ENCODE measurements at places on chromosomes 1 and 21. TPM values are rescaled to one million over a fixed set of nuclear protein-coding genes. Genes with fewer than 3 reads are reported as not detected.

DNA sequence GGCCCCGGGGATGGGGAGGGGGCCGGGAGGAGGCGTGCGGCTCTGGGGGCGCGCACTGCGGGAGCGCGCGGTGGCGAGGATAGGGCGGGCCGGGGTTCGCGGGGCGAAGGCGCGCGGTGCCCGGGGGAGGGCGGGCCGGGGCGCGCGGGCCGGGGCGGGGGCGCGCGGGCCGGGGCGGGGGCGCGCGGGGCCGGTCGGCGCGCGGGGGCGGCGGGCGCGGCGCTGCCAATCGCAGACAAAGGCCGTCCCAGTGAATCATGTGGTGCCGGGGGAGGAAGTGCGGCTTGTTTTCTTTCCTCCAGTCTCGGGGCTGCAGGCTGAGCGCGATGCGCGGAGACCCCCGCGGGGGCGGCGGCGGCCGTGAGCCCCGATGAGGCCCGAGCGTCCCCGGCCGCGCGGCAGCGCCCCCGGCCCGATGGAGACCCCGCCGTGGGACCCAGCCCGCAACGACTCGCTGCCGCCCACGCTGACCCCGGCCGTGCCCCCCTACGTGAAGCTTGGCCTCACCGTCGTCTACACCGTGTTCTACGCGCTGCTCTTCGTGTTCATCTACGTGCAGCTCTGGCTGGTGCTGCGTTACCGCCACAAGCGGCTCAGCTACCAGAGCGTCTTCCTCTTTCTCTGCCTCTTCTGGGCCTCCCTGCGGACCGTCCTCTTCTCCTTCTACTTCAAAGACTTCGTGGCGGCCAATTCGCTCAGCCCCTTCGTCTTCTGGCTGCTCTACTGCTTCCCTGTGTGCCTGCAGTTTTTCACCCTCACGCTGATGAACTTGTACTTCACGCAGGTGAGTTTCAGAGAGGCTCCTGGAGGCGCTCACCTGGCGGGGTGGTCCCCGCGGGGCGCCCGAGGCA is at the start of gene GPR137B:
Gene GPR137B (plus strand): TSS at position 287 of the 851 bp plus-strand sequence. CDS start 84 bp downstream, at position 371.
- DNase-seq, result peak; percentile 47

- DNase-seq, result no peak
Measured at GRCh38 chr1:4654764-4655673, 610 bp downstream of the AJAP1 start.

RBP7 gene
- not detected for total RNA-seq

- no peak for DNase-seq
Measured at GRCh38 chr1:77134359-77134758, 84.9 kb downstream of the PIGK start.

GRCh38 chr1:33970148-33970825 is 106.4 kb downstream of the HMGB4 start:
- no peak for DNase-seq

S100A5 gene
- total RNA-seq, result 1.1 TPM

DNA sequence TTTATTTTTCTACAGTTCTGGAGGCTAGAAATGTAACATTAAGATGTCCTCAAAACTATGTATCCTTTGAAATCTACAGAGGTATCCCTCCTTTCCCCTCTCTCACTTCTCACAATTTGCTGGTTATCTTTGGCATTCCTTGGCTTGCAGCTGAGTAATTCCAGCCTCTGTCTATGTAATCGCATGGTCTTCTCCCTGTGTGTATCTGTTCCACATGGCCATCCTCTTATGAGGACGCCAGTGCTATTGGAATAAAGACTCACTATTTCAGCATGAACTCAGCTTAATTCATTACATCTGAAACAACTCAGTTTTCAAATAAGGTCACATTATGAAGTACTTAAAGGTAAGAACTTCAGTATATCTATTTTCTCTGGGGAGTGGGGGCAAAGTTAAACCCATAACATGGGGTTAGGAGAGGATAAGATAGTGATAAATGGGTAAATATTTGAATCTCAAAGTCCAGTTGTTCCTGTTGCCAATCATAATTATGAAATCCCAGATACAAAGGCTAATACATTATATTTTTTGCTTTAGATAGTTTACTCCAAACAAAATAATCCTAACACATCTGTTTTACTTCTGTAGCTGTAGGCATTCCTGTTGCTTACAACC is 1290.8 kb downstream of the NCAM2 start:
- no peak for DNase-seq

MPC2 gene
- 161 TPM for total RNA-seq

DNA sequence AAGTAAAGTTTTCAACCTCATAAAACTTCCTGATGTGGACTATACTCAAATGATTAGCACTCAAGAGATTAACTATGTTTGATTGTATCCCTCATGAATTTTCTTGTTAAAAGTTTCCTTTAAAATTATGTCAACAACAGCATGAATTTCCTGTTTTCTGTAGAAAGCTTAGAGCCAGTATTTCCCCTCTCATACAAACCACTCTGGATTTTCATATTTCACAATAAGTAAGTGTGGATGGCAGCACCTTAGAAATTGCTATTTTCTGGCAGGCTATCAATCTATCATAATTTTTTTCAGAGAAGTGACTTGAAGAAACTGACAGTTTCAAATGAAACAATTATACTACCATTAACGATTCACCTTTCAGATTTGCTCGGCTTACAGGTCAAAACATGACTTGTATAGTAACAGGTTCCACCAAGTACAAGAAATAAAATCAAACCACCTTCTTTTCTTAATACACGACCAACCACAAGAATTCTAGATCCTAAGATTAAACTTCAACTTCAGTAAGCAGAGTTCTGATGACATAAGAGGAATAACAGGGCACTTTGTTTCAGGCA is 20.8 kb downstream of the ELK4 start:
- no peak for DNase-seq

BRINP2 gene
- not detected for total RNA-seq

- DNase-seq, result no peak
Measured at GRCh38 chr1:21937372-21938121, 437 bp upstream of the HSPG2 start.

GRCh38 chr1:6962478-6962995 is 177.3 kb downstream of the CAMTA1 start:
- no peak for DNase-seq

GRCh38 chr1:228142701-228143136 is 2.6 kb downstream of the GUK1 start:
- DNase-seq, result no peak

MT1HL1 gene
- not detected for total RNA-seq

DNA sequence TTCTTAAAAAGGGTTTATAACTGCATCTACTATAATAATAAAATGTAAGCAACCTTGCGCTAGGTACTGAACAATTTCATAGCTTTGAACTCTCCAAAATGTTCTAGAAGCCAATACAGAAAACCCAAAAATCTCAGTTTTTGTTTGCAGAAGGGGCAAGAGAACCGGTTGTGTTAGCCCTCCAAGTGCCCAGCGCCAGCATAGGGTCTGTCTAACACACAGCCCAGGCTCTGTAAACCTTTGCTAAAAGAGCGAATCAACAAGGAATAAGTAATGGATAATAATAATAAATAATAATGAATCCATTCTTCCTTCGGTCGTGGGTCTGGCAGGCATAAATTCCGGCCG is 333 bp upstream of the CHAF1B start:
- DNase-seq, result no peak

RAP1GAP gene
- 1.1 TPM for total RNA-seq

DNA sequence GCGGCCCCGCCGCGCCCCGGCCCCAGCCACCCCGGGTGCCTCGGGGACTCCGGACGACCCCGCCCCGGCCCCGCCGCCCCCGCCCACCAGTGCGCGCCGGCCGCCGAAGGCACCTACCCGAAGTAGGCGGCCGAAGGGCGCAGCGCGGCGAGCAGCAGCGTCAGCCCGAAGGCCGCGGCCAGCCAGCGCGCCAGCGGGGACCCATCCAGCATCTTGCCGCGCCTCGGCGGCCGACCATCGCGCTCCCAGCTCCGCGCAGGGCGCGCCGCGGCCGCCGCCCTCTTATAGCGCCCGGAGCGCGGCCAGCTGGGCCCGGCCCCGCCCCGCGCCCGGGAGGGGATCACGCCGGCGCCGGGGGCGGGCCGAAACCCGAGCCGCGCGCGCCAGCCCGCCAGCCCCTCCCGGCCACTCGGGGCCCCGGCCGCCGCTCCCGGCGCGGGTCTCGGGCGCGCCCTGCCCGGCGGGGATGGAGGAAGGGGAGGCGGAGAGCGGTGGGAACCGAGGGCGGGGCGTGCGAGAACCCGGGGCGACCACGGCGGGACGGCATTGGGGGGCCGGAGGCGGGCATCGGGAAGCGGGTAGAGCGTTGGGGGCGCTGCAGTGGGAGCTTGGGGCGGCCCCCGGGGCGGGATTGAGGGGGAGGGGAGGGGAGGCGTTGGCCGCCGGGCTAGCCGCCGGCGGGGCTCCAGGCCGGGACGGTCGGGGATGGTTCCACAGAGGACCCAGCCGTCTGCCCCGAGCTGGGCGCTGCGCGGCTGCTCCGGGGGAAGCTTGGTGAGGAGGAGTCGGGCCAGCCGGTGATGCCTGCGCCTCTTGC is at the start of gene WNT9A:
Gene WNT9A (minus strand): TSS at position 257 of the 817 bp plus-strand sequence. CDS start 45 bp downstream, at position 212.
- DNase-seq, result peak; percentile 41

GPR52 gene
- total RNA-seq, result 0.17 TPM

GRCh38 chr1:55235722-55236121 is 20.6 kb upstream of the USP24 start:
- peak; percentile 62 for DNase-seq

MYOG gene
- not detected for total RNA-seq

All from A172 (cell line).